Frontal cortex (tissue), 4 donors: ENCODE measurements at places on chromosomes 6 and 20. TPM values are rescaled to one million over a fixed set of nuclear protein-coding genes. Genes with fewer than 3 reads are reported as not detected.

GRCh38 chr6:159902620-159903019 lies 11.8 kb downstream of the MAS1 start:
- no peak for DNase-seq

PTPRK gene
- total RNA-seq = 179 TPM

EYS gene
- total RNA-seq = 2.0 TPM

DNA sequence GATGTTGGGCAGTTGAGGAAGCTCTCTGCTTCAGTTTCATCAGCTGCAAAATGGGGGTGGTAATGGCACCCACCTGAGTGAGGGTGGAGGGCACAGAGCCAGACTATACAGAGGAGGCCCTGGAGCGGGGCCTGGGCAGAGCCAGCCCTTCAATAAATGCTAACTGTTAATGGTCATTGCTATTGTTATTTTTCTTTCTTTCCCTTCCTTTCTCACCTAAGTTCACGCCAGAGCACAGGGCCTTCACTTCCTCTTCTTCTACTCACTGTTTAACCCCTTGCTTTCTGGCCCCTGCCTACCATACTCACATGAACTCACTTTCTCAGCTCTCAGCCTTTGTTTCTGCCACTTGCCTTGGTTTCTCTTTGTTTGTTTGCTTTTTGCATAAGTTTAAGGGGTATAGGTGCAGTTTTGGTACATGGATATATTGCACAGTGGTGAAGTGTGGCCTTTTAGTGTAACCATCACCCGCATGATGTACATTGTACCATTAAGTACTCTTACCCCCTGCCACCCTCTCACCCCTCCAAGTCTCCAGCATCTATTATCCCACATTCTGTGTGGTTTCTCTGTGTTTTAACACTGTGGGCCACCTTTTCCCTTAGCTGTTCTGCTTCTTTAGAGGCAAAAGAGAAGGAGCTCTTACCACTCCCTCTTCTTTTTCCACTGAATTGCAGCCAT lies 7.5 kb upstream of the RREB1 start:
- no peak for DNase-seq

GRCh38 chr20:14963262-14963663 lies 625.9 kb upstream of the FLRT3 start:
- DNase-seq = no peak

F13A1 gene
- 13.5 TPM for total RNA-seq

DNA sequence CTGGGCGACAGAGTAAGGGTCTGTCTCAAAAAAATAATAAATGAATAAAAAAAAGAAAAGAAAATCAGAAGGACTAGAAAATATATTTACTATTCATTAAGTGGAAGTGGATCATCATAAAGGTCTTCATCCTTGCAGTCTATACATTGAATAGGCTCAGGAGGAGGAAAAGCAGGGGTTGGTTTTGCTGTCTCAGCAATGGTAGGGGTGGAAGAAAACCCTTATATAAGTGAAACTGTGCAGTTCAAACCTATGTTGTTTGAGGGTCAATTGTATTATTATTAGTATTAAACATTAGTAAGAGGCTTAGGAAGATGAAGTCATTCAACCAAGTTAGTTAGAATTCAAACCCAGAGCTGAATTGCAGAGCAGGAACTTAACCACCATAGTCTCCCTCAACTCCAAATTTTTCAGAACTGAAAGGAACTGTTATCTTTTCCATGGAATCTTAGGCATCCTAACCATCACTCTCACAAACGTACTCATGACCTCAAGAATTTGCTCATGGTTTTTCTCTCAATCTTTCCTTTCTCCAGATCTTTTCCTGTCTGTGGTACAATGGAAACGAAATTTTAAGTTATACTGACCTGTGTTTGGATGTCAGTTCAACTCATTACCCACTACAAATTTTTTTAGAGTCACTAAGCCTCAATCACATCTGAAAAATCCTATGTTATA lies 7.7 kb upstream of the SMIM13 start:
- no peak for DNase-seq

RAMACL gene
- total RNA-seq = 0.82 TPM

MUC21 gene
- not detected for total RNA-seq

DNA sequence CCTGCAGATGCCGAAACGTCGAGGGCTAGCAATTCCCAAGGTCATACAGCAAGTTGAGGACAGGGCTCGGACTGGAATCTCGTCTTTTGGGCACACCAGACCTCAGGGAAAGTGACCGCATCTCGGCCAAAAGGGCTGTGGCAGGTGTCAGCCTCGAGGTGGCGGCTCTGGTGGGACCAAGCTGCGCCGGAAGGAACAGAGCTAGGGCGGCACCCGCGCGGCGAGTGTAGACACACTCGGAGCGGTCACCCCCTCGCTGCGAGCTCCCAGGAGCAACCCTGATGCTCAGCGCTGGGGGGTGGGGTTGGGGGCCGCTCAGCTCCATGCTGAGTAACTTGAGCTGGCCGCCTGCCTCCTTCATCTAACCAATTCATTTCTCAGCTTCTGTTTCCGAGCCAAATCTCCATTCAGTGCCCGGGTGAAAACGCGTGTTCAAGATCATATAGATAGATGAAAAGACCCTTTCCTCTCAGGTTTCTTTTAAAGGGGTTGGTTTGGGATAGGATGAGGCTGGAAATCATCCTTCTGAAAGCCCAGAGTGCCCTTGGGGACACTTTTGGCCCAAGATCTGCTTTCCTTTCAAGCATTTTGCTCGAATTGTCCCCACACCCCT lies 2.2 kb upstream of the TUBB2B start:
- no peak for DNase-seq

DNA sequence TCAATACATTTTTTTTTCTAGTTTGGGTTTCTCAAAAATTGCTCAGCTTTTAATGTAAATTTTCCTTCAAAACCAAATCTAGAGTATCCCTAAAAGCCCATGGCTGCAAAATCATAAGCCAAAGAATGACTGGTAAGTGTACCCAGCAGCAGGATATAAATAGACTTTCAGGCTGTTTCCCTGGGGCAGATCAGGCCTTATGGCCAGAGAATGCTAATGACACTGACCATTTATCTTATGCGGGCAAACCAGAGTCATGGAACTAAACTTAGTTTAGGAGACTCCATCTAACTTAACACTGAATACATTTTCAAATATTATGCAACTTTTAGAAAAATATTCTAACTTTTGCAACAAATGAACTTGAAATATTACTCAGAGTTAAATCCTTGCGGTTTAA lies 7.4 kb downstream of the OSER1 start:
- no peak for DNase-seq

DNA sequence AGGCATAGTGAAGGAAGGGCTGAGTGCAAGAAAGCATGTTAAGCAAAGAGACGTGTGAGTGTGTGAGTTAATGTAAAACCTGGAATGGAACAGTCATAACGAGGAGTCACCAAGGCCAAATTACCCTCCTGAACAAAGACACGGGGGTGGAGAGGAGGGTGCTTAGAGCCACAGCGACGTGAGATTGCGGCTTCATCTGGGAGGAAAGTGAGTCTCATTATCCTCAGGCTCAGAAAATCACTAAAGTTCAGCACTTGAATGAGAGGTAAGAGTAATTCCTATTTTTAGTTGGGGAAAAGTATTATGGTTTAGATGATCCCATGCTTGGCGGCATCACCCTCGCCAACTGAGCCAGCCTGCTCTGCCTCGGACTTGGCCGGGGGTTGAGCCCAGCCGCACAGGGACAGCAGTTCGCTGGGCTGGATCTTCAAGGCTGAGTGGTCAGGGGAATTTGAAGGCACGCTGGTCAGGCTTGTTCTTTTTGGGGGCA lies 136.6 kb downstream of the DTNBP1 start:
- DNase-seq = no peak

GRCh38 chr20:52676283-52676995 lies 295.7 kb upstream of the TSHZ2 start:
- no peak for DNase-seq

GRCh38 chr6:130466052-130466747 lies 100.4 kb downstream of the TMEM200A start:
- no peak for DNase-seq

DNA sequence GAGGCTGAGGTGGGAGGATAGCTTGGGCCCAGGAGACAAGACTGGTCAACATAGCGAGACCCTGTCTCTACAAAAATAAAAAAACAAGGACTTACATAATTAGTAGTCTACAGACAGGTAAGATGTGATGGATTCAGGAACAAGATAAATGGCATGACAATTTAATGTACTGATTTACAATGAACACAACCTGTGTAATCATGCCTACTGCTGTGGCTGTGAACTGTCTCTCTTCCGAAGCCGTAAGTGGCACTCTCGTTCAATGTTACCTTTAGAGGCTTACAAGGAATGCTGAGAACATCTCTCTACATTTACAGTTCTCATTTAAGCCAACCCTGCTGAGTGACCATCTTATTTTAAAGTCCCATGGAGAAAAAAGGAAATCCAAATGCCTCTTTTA lies 134.8 kb upstream of the PRDM1 start:
- DNase-seq = no peak

DNA sequence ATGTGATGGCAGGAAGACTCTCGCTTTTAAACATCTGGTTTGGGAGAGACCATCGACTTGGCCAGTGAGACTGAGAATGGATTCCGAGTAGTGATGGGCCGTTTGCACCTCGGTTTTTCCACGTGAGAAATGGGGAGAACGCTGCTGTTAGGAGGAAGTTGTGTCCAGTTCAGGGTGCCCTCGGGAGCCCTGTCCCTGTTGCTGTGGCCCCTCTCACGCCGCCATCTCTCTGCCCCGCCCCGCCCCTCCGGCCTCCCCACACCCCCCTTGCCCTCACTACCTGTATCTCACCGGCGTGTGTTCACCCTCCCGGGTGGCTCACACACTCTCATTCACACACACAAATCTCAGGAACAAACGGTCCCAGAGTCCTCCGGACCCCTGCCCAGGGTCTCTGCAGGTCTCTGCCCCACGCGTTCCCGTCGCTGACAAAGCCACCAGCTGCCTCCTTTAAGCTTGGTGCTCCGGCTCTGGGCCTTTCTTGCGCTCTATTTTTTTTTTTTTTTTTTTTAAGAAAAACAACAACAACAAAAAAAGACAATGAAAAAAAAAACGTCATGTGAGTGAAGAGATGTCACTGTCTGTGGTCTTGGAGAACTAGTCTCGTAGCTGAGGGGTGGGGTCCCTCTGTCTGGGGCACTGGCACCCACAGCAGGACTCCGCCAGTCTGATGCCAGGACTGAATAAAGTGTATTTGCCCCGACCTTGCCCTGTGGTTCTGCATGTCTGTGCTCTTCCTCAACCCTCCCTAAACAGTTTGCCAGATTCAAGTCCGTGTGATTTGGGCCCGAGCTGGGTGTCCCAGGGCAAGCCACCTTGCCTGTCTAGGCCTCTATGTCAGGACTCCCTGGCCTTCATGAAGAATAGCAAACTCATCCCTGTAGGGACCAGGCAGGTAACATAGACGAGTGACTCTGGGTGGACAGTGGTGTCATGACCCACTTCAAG lies 2.9 kb downstream of the SOX12 start:
- DNase-seq = no peak

- no peak for DNase-seq
These were observed 28.5 kb downstream of the OSBPL2 start for GRCh38 chr20:62266851-62267250.

- DNase-seq = no peak
These were observed 345.3 kb upstream of the SLC35B3 start for GRCh38 chr6:8780653-8781052.

DNA sequence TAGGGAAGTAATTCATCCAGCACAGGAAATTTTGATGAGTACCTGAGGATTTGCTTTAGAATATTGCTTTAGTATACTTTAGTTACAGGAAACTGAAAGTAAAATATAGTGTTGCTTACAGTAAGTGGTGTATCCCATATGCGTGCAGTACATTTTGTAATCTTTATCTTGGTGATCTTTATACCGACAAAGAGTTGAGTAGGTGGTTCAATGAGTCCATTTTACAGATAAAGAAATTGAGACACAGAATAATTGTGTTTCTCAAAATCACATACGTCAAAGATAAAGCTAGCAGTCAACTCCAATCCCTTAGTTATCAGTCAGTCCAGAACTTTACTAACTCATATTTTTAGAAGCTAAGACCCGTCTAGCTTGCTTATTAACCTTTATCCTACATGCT lies 65.8 kb upstream of the E2F3 start:
- no peak for DNase-seq

GRCh38 chr6:27293436-27294098 lies 18.5 kb downstream of the POM121L2 start:
- no peak for DNase-seq

- DNase-seq = no peak
These were observed 32.6 kb downstream of the SF3B5 start for GRCh38 chr6:144062786-144063185.

- DNase-seq = no peak
These were observed 34.7 kb downstream of the PLAGL1 start for GRCh38 chr6:143973097-143973966.

C20orf204 gene
- 1.2 TPM for total RNA-seq

GRCh38 chr6:156348424-156348823 lies 428.8 kb upstream of the ARID1B start:
- DNase-seq = no peak

GRCh38 chr6:90008908-90009501 lies 114.7 kb downstream of the GJA10 start:
- DNase-seq = no peak

DNA sequence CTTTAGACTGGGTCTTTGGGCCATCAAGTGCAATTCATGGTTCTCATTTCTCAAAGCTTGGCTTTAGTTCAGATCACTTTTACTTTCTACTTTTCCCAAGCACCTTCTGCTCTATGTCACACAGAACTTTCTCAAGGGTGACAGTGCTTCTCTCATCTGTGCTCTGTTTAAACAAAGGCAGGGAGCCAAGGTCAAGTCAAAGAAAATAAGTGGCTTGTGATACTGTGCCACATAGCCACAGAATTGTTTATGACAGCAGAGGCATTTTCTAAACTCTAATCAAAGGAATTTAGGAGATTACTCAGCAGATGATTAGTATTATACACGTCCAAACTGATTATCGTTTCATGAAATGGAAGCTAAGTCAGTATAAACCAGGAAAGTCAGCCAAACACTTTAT lies 348.0 kb downstream of the HDGFL1 start:
- DNase-seq = no peak

WASF1 gene
- total RNA-seq = 63.2 TPM

IL17F gene
- total RNA-seq = not detected

DNA sequence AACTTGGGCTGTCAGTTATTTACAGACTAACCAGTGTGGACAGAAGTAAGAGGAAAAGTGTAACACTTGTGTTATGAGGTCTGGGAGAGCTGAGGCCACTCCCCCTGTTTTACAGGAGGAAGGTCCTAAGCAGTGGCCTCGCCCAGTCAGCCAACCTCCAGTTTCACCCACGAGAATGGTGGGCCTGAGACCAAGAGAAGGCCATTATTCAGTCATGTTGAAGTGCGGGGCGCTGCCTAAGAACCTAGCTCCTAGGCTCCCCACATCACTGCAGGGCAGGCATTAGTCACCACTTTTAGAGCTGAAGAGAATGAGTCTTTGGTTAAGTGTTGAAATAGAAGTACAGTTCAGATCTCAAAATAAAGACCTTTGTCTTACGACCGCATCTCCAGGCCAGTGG lies 27.9 kb downstream of the CDYL start:
- no peak for DNase-seq

DNA sequence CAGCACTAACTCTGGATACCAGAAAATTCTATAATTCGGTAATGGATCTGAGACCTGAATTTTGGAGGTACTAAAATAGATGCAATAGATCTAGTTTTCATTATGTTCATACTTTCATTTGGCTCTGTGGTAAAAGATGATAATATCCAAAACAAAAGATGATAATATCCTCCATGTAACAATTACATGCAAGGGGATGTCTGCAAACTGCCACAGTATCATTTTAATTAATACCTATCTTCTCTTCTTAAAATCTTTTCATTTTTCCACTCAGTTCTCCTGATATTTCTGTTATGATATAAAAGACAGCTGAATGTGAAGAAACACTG lies 15.6 kb downstream of the BTN2A1 start:
- DNase-seq = no peak

SMLR1 gene
- not detected for total RNA-seq

LRRC73 gene
- 2.9 TPM for total RNA-seq
